ENCODE measurements at places on chromosomes 7 and 10. TPM values are rescaled to one million over a fixed set of nuclear protein-coding genes. Genes with fewer than 3 reads are reported as not detected.

DNA sequence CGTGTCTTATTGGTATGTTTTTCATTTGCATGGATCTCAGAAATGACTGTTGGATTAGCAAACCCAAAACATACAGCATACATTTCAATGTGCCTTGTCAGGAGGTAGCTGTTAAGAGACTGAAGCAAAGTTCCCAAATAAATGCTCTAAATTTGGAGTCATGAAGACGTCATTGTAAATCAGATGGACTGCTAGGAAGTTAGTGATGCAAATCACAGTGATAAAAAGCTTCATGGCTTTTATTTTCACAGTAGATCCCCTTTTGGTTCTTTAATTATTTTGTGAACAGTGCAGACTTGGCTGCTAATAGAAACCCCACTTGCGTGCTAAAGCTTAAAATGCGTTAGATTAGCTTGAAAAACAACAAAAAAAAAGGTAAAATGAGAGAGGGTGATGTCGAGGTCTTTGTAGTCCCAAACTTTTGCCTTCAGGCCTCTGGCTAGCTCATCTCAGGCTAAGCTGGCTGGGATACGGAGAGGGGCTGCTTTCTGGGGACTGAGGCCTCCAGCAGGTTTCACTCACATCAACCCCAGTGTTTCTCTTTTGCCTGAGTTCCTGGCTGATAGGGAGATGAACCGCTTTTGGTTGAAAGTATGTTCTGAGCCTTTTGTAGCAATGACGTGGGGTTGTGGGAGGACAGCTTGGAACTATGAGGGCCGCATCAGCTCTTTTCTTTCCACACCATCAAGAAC is 107.1 kb upstream of the CDCA7L start:
- H3K4me1 ChIP-seq: no peaks in the 10 kb centered on the region
- H3K36me3 ChIP-seq: no peaks in the 10 kb centered on the region
- H3K27me3 ChIP-seq: no peaks in the 10 kb centered on the region
- no peak for DNase-seq
- no peak overlapping the region for H3K4me3 ChIP-seq

GRCh38 chr7:26534649-26535482 is 243.2 kb downstream of the SNX10 start:
- H3K4me1 ChIP-seq: no peaks in the 10 kb centered on the region
- no peak overlapping the region for H3K4me3 ChIP-seq

AGAP9 gene
- total RNA-seq: 1.0 TPM

ELOVL3 gene
- not detected for total RNA-seq

PLCE1 gene
- 11.8 TPM for total RNA-seq

Data from uterus (tissue), 4 donors.